ENCODE measurements at places on chromosomes 3 and 15. TPM values are rescaled to one million over a fixed set of nuclear protein-coding genes. Genes with fewer than 3 reads are reported as not detected.
A peak's percentile ranks its signal among the peaks of the same experiment; 100 is the strongest.

- no peak for DNase-seq
Measured at GRCh38 chr3:33803894-33804526, 5.6 kb downstream of the PDCD6IP start.

GRCh38 chr3:48399387-48400172 lies 27.6 kb downstream of the FBXW12 start:
- peak; percentile 19 for DNase-seq

DNA sequence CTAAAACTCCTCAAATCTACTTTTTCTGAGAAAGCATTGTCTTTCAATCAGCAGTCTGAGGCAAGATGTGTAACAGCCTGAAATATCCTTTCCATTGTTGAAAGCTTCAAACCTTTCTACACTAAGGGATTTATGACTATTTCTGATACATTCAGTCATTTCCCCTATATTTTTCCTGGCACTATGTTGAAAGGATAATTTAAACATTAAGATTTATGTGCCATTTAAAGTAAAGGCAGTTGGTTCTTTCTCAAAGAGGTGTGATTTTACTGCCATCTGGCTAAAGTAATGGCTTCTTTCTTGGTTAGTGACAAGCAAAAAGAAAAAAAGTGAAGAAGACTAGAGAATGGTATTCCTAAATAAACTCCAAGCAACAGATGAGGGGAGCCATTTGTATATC lies 249.6 kb upstream of the COL8A1 start:
- DNase-seq, result no peak

DNA sequence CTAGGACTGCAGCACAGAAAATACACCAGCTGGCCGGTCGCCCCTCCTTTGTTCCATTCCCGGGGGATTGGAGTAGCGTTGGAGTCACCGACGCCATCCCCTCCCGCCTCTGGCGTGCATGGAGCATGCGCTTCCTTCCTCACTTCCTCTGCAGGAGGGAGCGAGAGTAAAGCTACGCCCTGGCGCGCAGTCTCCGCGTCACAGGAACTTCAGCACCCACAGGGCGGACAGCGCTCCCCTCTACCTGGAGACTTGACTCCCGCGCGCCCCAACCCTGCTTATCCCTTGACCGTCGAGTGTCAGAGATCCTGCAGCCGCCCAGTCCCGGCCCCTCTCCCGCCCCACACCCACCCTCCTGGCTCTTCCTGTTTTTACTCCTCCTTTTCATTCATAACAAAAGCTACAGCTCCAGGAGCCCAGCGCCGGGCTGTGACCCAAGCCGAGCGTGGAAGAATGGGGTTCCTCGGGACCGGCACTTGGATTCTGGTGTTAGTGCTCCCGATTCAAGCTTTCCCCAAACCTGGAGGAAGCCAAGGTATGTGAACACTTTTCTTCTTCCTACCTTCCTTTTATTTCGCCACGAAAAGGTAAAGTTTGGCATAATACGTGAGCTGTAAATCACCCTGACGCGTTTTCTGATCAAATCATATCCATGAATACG lies at the start of gene SCG3:
SCG3 (plus strand) TSS at position 201 of the 661 bp plus-strand sequence; CDS start at position 454, 253 bp downstream.
- DNase-seq, result peak; percentile 90

DNA sequence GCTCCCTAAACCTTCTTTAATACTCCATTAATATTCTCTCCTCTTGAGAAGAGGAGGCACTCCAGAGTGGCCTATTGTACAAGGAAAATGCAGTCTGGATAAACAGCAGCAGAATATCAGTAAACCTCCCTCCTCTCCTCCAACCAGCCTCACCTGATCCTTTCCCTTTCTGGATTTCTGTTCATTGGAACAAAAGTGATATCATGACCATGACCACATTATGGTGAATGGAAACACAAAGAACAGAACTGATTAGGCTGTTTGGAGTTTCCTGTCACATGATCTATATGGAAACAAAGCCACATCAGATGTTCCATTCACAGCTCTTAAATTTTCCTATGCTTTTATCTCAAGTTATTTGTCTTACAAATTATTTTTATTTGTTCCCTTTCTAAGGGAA lies 14.6 kb downstream of the C2CD4B start:
- no peak for DNase-seq

DNA sequence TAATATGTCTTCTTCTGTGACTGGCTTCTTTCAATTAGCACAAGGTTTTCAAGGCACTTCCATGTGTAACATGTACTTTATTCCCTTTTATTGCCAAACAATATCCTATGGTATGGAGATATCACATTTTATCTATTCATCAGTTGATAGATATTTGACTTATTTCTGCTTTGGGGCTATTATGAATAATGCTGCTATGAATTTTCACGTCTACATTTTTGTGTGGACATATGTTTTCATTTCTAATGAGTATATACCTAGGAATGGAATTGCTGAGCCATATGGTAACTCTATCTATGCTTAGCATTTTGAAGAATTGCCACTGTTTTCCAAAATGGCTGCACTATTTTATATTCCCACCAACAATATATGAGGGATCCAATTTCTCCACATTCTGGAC lies 3.6 kb upstream of the AGTR1 start:
- DNase-seq, result no peak

GRCh38 chr3:154656486-154656885 lies 226.5 kb upstream of the GPR149 start:
- DNase-seq, result no peak

DNA sequence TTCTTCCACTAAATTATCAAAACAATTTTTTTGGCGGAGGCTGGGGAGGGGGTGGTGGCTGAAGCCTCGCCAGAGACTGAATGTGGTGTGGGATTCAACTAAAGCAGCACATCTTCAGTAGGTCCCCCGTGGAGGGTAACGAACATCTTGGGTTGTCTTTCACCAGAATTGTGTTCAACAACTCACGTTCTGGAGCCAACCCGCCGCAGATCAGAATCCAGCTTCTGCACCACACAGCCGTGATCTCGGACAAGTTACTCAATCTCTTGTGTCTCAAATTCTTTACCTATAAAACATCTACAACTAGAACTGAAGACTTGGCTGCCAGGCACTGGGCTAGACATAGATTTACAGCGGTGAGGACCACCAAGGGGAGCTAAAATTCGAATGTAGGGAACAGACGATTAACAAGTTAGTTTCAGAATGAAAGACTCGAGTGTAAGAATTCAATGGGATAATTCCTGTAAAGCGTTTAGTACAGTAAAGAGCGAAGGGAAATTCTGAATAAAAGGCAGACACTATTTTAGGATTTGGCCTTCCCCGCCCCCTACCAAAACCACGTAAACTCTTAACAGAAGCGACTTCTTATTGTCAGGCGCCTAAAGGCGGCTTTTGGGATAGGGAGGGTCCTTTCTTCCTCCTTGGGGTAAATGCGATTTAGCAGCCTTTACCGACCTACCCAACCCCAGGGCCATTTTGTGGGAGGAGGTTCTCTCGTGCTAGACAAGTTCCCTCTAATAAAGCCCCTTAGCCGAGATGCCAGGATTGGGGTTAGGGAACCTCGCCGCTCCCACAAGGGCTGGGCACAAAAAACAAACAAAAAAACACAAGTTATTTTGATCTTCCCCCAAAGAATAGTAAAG lies 697 bp upstream of the RAB5A start:
- no peak for DNase-seq

DNA sequence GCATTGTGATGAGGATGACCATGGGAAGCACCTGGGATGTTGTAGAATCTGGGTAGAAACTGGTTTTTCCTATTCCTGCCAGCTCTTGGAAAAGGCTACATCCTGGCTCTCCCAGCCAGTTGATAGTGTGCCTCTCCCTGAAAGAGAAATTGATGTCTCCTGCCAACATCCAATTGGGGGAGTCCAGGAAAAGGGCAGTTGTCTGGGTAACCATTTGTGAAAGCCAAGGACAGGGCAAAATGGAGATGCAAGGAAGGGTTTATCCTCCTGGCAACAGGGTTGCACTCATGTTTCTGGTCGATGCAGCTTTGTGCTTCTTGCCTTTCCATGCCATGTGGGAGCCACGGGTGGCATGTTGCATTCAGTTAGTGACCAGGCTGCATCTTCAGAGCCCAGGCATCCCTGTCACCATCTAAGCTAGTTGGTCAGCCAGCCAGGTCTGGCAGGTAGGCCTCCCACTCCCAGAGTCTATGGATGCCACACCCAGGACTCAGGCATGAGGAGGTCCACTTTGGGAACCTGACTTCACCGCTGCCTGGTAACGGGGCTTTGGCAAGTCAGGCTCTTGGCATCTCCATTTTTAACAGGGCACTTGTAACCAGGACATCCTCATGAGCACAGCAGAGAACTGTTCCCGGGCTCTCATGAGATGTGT lies 153.5 kb downstream of the DNAJB8 start:
- no peak for DNase-seq

- DNase-seq, result no peak
Measured at GRCh38 chr3:127316685-127317084, 28.8 kb upstream of the PRR20G start.

GRCh38 chr15:50247819-50248655 lies 17.5 kb downstream of the HDC start:
- DNase-seq, result no peak

DNA sequence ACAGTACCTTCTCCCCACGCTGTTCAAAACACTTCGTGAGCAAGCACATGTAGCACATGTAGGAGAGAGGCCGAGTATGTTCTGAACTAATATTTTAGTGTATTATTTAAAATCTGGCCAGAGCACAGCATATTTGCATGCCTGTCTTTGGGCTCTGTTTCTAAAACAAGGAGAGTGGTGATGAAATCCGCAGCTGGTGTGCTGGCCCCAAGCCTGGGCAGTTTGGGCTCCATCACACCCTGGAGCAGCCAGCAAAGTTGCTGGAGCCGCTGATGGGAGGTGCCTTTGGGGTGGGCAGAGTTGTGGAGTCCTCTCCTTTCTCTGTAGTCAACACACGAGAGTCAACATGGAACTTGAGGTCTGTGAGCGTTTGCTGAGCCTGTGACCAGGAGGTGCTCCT lies 116.6 kb downstream of the SLCO3A1 start:
- peak; percentile 91 for DNase-seq

- DNase-seq, result no peak
Measured at GRCh38 chr3:150458001-150458400, 49.9 kb downstream of the TSC22D2 start.

DNA sequence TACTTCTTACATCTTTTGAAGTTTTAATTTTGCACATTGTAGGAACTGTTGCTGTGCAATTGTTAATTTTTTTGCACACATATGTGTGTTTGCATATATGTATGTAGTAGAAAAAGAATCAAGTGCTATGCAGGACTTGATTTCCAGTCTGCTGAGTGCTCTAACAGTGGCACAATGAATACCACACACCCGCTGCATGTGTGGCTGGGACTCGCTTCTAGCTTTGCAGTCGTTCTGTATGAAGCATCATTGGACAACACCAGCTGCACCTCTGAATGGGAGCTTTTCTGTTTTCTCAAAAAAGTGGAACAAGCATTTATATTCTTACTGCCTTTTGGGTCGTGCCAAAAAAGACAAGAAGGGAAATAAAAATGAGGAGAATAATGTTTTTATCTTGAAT lies 564.7 kb downstream of the FOXP1 start:
- DNase-seq, result no peak

DNA sequence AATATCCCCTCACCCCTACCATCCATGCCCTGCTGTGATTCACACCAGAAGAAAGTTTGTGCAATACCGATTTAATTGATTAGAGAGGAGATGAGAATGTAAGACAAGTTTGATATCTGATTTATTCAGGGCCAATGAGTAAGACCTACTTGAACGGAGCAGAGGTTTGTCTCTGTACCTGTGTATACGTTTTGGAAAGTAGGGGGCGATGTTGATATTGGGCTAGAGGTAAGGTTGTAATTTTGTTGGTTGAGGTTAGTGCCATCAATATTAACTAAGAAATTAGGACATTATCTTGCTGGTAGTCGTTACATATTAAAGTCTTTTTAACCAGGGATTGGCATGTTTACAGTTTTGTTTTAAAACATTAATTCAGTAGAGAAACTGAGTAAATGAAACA lies 20.5 kb downstream of the EAF2 start:
- DNase-seq, result no peak

DNA sequence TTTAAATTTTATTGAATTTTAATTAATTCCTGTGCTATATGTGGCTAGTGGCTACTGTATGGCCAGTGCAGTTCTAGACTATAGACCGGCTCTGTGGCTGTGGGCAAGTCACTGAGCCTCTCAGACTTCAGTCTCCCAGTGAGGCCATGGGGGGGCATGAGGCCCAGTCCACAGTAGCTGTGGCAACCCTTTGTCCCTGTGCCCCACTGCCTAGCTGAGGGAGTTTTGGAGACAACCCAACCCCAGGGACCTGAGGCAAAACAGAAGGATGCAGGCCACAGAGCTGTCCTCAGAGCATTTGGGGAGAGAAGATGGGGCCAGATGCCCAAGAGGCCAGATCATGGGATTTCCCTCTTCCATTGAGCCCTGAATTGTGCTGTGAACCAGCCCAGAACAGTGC lies 18.9 kb upstream of the POC1A start:
- no peak for DNase-seq

DNA sequence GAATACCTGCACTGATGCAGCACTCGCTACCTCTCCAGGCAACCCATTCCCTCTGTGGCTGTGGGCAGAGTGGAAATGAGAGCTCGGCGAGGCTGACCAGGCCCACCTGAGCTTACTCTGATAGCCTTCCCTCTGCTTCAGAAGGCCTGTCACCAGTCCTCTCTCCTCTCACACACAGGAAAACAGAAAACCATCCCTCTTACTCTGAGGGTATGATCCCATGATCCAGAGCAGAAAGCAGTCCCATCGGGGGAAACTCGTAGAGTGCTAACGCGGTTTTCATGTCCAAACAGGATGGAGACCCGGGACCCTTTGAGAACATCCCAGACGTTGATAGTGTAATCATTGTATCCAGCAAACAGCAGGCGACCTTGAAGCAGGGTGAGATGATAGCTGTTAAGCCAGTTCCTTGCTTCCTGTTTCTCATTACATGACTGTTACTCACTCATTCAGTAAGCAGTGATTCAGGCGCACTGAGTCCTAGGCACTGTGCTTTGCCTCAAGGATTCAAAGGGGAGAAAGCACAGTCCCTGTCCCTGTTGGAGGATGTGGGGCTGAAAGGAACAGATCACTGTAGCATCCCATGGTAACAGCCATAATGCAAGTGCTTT lies 11.8 kb upstream of the BCL2L10 start:
- no peak for DNase-seq

DNA sequence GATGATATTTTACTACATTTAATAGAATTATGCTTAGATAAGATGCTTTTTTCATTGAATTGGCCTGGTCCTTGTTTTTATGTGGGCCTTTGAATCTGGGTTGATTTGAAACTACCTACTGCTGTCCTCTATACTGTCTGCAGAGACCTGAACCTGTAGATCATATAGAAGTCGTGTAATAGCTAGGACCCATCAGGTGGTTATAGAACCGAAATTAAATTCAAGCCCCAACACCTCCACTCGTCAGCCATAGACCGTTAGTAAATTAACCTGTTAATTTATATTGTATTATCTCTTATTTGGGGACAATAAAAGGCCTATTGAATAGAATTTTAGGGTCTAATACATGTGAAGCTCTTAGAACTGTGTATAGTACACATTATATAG lies 108.4 kb downstream of the MBNL1 start:
- no peak for DNase-seq

WDR49 gene
- total RNA-seq, result not detected

CTSH gene
- 518 TPM for total RNA-seq

NUTM1 gene
- not detected for total RNA-seq

TMPRSS7 gene
- 0.34 TPM for total RNA-seq

MEX3B gene
- total RNA-seq, result 0.13 TPM

XYLB gene
- total RNA-seq, result 1.7 TPM

GOLGA6L22 gene
- total RNA-seq, result not detected

PRSS50 gene
- not detected for total RNA-seq
